Peyer's patch (tissue), 4 donors: ENCODE measurements at places on chromosomes 4 and X. TPM values are rescaled to one million over a fixed set of nuclear protein-coding genes. Genes with fewer than 3 reads are reported as not detected.

DNA sequence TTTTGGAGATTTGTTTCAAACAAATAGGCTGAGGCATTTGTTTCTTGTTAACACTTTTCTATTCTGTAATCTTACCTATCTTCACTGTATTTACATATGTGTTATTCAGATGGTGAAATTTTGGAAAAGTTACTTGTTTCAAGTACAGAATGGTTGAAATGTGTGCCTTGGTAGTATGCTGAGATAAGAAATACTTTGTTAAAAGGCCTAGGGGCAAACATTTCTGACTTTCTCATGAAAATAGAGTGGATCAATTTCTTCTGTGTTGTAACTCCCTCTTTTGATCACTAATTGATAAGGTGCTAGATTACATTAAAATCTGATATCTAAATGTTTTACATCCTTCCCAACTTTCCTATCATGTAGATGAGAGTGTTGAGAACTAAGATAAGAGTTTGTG, 18.1 kb downstream of the USO1 start:
- no peak for DNase-seq

DNA sequence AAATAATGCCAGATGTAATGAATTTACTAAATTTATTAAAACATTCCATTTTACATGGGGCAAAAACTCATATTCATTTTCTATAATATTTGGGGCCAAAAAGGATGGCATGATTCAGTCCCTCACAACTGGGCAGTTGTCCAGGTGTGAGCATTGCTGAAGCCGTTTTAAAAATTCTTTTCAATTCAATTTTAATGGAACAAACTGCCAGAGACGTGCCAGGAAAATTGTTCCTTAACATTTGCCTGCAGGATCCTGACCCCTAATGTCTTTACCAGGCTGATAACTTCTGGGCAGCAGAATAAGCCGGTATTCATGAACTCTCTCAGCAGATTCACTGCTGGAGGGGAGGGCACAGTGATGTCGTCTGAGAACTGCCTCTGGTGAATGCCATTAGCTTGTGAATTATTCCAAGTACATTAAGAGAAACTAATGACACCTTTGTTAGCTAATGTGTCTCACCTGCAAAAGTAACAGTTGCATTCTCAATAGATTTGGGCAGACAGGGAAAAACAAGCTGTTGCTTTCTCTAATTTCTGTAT, 1445.1 kb upstream of the TENM3 start:
- DNase-seq: no peak

DNA sequence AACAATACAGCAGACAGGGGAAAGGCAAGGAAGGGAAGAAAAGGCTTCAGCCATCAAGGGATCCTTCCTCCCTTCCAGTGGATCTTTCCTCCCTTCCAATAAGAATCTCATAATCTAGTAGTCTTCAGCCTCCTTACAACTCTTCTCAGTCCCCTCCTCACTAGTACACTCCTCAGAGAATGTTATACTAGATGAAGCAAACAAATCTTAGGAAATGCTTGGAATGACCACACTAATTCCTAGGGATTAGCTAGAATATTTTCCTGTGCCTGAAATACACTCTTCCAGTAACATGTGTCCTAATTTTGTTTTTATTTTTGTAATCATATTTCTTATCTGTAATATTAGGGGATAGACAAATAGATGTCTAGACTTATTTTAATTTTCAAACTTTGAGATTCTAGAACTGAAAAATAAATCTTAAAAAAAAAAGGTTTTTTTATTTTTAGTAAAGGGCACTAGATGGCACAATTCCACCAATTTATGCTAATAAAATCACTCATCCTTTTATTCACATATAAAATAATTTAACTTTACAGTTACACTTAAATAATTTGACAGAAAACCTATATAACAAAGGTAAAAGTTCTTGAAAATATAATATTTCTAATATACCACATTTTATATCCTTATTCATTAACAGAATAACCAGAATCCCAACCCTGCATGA, 7.0 kb upstream of the STPG2 start:
- no peak for DNase-seq

The SLC10A6 gene
- not detected for total RNA-seq

DNA sequence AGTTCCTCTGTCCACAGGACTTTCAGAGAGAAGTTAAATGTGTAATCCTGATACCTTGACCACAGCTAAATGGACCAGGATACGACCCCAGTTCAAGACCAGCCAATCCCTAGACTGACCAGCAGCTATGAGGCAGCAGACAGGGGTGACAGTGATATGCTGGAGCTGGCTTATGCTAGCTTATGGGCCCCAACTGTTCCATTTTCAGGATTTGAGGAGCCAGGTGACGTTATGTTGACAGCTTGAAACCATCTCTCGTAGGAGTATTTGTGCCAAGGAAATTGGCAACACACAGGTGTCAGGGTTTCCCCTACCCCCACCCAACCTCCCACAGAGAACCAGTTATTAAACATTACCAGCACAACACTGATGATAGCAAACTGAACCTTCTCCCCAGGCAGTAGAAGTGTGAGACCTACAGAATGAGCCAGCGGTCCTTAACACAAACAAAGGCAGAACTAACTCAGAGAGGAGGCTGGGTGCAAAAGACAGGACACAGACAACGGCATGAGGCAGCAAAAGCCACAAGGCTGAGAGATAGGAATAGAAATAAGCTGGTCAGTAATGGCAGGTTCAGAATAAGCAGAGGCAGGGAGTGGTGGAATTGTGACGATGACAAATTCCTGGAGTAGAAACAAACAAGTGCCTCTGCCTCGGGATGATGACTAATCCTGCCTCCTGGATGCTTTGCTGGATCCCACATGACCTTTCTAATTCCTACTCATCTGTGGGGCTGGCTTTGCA, 85.6 kb upstream of the CPEB2 start:
- DNase-seq: no peak

The EDA2R gene
- total RNA-seq: not detected

GRCh38 chrX:112440277-112440676, 239.5 kb downstream of the LHFPL1 start:
- DNase-seq: no peak

- no peak for DNase-seq
Observed at GRCh38 chrX:77514177-77514576, 67.0 kb downstream of the FGF16 start.

GRCh38 chr4:148366251-148366650, 76.0 kb downstream of the NR3C2 start:
- DNase-seq: no peak
